ENCODE measurements at places on chromosomes 3 and 15. TPM values are rescaled to one million over a fixed set of nuclear protein-coding genes. Genes with fewer than 3 reads are reported as not detected.
A peak's percentile ranks its signal among the peaks of the same experiment; 100 is the strongest.

Gene SLC22A14
- total RNA-seq: 3.4 TPM

Gene ANXA2
- total RNA-seq: 31.4 TPM

Gene NTRK3
- total RNA-seq: 102 TPM

Gene WDR93
- total RNA-seq: 0.62 TPM

Gene THRB
- total RNA-seq: 135 TPM

Gene CEP19
- total RNA-seq: 7.2 TPM

Gene C15orf39
- 9.3 TPM for total RNA-seq

Gene GOLGA8T
- not detected for total RNA-seq

DNA sequence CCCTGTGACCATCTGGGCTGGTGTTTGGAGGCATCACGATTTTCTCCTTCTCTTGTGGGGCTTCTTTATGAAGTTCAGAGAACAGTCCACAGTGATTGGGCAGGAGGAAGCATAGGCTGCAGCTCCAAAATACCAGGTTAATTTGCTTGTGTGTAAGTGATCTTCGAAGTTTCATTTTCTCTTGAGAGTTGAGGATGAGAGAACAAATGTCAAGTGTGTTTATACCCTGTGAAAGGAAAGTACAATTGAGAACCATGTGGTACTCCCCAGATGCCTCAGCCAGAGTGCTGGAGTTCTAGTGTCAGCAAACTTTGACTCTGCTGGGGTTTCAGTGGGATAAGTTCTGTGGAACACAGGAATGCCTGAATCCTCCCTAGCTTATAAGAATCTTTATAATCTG is 357.1 kb upstream of the CFAP20DC start:
- no peak for DNase-seq

DNA sequence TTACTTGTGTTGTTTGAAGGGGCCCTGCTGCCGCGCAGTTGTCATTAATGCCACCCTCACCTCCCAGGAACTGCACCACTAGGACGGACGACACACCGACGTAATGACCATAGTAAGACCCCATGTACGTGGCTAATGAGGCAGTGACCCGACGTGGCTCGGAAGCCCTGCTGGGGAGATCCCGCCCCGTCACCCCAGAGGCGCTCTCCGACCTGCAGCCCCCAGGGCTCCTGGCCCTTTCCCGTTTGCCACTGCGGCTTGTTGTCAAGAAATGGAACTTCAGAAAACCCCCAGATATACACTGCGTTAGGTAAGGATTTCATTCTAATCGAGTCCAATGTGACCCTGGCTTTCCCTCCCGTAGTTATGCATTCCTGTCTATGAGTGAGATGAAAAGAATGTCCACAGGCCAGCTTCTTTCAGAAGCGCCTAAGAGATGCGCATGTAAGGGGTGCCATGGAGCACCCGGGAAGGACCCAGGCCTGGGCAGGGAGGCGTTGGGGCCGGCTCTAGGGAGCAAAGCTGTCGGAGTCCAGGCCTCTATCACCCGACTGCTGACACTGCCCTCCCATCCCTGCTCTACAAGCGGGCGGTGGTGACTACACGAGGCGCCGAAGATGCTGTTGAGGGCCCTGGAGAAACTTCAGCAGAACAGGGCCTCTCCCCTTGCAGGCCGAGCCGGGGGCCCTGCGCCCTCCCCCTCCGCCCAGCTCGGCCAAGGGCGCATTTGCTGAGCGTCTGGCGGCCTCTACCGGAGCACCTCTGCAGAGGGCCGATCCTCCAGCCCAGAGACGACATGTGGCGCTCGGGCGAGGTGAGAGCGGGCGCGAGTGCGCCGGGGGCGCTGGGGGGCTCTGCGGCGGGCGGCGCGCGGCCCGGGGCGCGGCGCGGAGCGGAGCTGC is at the start of gene GABRA5:
TSS of gene GABRA5 (plus strand) at position 765 of the 902 bp plus-strand sequence. CDS start 2,187 bp downstream, outside the sequence.
- DNase-seq: no peak

DNA sequence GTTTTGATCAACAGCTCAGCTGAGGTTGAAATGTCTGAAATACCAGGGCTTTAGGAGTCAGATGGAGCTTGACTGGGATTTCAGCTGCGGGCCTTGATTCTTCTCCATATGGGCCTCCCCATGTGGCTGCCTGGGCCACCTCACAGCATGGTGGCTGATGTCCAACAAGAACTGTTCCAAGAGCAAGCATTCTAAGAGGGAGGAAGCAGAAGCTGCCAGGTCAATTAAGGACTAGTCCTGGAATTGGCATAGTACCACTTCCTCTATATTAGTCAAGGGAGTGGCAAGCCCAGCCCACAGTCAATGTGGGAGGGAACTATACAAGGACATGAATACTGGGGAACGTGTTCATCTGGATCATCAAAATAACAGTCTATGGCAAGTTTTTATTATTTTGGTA is 181.7 kb upstream of the ANKRD28 start:
- no peak for DNase-seq

DNA sequence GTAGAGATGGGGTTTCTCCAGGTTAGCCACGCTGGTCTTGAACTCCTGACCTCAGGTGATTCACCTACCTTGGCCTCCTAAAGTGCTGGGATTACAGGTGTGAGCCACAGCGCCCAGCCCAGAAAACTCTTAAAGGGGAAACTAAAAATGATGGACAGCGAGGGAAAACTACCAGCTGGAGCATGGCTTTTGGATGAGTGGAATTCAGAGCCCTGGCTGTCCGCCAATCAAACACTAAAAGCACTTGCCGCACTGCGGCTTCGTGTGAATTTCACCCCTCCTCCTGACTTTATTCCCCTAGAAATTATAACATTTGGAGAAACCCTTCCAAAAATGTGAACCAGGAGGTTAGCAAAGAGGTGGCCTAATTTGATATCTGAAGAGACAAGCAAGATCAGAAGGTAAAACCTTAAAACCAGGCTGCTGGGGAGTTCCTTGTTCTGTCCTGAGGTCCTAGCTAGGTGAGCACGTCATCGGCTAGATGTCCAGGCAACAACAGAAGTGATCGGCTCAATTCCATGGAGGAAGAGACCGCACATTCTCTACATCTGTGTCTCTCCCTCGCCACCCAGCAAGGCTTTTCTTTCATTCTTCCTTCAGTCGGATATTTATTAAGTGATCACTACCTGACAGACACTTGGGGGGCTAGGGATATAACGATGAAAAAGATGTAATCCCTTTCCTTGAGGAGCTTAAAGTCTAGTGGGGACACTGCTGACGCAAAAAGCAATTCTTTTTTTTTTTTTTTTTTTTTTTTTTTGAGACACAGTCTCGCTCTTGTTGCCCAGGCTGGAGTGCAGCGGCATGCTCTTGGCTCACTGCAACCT is 1.7 kb downstream of the TM4SF19 start:
- DNase-seq: no peak

DNA sequence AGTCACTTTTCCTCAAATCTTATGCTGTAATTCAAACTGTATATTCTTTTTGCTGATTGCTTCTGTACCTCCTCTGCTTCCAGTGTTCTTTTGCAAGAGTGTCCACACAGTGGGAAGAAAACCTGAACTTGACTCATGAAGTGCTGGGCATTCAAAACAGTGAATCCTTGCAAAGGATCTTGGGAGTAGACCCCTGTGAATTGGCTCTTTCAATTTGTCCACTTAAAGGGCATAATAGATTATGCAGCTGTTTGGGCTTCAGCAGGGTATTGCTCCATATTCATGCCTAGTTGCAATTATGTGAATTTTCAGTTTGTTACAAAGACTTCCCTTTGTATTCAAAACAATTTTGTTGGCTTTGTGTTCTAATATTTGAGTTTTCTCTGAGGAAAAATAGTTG is 11.4 kb downstream of the ZFAND6 start:
- DNase-seq: no peak

DNA sequence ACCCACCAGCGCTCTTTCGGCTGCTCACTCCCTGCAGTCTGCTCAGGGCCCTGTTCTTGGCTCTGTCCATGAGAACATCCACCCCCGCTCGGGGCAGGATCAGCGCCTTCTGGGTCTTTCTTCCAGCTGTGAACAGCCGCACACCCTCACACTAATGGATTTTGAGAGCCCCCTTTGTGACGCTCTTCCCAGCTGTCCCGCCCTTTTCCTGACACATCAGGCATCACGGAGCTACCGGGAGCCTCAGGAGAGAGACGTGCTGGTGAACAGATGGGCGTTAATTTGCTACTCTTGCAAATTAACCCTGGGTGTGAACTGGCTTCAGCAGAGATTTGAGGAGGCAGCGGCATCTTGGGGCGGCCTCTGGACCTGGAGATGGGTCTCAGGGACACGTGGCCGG is 113.0 kb downstream of the TMEM266 start:
- no peak for DNase-seq

DNA sequence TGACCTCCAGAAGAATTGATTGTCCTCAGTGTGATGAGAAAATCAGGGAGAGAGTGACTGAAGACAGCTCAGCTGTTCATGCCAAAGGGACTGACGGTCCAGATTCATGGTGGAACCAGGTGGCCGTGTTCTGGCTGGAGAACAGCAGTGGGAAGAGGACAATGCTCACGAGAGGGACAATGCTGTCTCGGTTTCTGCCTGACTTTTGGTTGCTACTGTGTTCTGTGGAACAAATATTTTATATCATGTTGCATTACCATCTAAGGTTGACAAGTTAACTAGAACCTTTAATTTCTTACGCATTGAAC is 58.0 kb upstream of the ULK4 start:
- DNase-seq: no peak

DNA sequence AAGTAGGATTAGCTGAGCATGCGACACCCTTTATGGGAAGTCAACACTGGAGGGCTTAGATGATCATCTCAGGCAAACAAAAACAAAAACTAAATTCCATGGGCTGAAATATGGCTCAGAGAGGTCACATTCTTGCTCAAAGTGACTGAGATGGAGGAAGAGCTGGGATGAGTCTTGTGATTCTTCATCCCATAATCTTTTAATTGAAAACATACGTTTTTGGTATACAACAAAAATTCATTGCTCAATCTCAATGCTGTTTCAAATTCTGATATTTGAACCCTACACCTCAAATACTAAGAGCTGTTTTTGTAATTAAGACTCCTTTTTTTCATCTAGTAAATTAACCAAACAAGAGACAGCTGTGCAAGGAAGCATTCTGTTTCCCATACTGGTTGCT is 257.0 kb downstream of the NR1D2 start:
- no peak for DNase-seq

GRCh38 chr15:32942401-32942841 is 224.6 kb downstream of the GREM1 start:
- no peak for DNase-seq

GRCh38 chr15:27017168-27017809 is 46.3 kb downstream of the GABRG3 start:
- peak; percentile 80 for DNase-seq

DNA sequence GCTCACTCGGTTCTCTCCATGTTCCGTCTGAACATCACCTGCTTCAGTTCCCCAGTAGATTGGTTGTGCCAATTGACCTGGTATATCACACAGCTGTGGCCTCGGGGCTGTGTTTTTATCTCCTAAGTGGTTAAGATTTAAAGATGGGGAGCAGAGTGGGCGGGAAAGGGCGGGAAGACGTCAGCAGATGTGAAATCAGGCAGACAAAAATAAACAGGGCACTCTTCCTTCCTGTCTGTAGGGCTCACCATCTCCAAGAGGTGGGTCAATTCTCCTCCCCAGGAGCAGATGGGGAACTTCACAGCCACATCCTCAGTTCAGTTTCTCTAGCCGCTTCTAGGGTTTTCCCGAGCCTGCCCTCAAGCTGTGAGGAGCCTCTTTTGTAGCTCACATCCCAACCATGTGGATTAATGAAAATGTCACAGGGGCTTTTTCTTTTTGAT is 26.8 kb upstream of the LIMD1 start:
- DNase-seq: no peak

DNA sequence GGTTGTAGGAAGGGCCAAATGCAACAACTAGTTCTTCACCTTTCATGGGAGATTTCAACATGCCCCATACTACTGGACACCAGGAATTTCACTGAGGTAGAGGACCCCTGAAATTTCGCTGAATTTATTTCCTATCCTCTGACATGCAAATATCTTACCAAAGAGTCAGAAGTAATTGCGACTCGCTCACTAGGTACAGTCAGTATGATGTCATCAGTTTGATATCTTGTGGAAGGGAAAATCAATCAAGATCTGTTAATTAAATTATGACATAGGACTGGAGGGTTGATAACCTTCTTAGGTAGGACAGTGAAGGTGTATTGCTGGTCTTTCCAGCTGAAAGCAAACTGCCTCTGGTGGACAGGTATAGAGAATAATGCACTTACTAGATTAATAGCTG is 74.9 kb upstream of the TNIK start:
- DNase-seq: no peak

GRCh38 chr3:77837456-77838025 is 797.6 kb downstream of the ROBO2 start:
- no peak for DNase-seq

DNA sequence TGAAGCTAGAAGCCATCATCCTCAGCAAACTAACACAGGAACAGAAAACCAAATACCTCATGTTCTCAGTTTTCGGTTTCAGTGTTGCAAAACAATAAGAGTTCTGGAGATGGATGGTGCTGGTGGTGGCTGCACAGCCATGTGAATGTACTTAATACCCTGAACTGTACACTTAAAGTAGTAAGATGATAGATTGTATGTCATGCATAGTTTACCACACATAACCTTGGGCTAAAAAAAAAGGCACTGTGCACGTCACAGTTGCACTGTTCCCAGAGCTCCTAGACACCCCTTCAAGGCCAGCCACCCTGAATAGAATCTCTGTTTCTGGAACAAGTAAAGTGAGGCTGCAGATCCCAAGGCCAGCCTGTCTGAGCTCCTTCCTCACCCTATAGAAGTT is 243.3 kb upstream of the IGF1R start:
- no peak for DNase-seq

DNA sequence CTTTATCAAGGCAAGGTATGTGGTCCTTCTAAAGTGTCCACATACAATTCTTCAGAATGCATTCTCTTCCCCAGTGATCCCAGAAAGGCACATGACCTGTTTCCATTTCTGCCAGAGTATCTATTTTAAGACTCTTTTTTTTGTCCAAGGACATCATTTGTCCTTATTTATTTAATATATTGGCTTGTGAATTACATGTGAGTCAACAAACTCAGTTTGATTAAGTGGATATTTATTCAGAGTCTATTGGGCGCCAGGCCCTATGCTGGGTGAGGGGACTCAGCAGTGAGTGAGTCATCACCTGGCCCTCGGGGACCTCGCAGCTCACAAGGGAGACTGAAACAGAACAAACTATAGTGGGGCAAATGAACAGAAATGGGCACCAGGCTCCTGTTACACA is 136.8 kb downstream of the SNRK start:
- DNase-seq: no peak

DNA sequence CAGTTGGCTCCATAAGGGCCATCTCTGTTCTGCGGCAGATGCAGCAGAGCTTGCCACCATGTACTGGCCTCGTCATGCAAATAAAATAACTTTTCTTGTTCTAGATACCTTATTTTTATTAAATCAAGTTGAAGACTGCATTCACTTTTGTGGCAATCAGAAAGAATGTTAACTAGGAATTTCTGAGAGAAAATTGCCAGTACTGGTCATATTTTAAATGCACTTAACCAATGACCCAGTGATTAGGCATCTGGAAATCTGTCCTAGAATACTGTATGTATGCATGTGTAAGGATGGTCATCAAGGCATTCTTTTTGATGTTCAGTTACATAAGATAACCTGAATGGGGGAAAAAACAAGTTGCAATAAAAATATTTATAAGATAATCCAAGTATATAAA is 34.2 kb upstream of the CSPG5 start:
- no peak for DNase-seq

- no peak for DNase-seq
Measured at GRCh38 chr3:17132286-17133115, 247.7 kb downstream of the PLCL2 start.

DNA sequence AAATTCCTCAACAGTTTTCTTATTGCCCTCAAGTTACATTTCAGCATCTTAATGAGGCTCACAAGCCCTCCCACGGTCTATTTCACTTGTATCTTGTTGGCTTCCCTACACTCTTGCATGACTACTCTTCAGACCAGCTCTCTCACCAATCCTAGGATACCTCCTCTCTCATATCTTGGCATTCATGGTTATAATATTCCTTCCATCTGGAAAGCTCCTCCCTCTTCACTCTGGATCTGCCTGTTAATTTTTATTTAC is 8.5 kb upstream of the CCDC80 start:
- no peak for DNase-seq

Measured in dorsolateral prefrontal cortex (tissue), 122 donors.